ENCODE measurements at places on chromosomes 16 and 17.

DNA sequence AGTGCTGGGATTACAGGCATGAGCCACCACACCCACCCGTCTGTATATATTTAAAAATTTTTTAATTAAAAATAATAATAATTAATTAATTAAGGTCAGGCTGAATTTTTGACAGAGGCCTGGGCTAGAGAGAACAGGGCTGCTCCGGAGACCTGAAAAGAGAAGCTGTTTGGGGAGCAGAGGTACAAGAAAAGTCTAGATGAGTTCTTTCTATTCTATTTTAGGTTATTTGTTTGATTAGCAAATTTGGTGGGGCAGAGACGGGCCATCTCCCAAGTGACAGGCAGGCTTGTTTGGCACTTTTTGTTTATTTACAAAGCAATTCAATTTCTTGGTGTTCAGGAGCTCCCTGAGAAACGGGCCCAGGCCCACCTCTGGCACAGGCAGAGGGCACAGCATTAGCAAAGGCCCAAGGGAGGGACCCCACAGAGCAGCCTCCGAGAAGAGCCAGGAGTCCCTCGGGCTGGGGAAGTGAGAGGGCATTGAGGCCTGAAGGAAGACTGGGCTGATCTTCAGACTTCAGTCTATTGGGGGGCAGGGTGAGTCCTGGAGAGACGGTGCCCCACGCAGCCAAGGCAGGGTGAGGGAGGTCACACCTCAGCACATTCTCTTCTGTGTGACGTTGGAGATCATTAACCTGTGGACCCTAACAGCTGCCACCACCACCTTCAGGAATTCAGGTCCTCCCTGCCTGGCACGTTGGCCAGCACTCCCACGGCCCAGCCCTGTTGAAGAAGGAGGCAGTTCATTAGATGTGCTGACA lies 10.8 kb upstream of the RIPOR1 start:
- DNase-seq, result no peak

DNA sequence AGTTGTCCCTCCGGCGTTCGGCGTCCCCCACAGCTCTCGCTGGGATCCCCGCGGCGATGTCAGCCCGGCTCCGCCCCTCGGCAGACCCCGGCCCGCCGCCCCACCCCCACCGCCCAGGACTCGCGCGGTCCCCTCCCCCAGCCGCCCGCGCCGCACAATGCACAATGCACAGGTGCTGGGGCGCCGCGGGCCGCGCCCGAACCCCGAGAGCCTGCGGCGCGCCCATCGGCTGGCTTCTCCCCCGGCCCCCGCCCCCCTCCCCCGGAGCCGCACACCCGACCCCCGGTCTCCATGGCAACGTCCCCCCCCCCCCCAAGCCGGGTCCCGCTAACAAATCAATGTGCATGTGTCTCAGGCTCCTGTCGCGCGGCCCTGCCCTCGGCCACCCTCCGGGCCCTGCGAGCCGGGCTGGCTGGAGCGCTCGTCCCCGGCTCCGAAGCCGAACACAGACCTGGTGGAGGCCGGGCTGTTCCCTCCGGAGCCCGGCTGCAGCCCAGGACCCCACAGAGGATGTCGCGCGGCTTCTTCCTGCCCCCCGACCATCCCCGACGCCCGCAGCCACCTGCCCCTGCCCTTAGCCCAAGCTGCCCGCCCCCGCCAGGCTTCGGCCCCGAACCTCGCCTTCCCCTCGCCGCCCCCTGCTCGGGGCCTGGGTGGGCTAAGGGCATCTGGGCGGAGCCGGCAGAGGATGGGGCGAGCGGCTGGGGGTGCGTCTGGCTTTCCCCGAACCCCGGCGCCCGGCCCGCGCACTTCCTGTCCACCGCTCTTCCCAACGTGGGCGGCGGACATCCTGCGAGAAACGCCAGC lies 818 bp upstream of the CBX8 start:
- no peak for DNase-seq

DNA sequence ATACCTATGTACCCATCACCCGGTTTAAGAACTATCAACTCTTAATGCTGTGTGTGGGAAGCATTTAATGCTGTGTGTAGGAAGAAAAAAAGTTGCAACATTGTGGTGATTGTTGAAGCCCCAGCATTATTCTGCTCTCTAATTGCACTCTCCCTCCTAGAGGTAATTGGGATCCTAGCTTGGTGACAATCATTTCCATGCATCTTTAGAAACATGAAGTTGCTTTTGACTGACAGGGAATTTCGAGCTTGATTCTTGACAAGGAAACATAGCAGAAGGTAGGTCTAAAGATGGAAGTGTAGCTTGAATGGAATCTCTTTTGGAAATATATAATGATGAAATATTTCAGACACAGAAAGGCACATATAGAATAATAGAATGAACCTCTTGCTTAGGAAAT lies 27.3 kb downstream of the HEXIM2 start:
- DNase-seq, result no peak

DNA sequence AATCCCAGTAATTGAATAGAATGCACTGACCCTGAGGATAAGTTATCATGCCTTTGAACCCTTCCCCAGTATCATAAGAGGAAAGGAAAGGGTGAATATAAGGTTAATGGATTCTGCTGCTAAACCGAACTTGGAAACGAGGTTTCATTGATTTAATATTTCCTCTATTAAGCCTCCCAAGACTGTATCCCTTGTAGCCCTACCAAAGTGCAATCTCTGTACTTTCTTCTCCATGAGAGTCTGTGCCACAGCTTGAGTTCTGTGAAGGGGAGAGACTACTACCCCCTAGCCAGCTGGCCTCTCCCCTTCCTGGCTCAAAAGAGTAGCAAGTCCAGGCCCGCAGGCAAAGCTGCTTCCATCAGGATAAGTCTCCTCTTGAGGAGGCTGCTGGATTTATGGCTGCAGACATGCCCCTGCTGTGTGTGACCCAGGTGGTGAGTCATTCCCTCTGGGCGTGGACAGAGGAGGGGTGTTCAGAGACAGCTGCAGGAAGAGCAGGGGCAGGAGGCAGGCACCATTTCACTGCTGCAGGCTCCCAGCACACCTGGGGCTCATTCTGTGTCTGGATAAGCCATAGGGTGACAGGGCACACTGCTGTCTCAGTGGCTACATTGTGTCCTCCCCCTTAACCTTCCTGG lies 58.4 kb downstream of the TOM1L2 start:
- peak; percentile 33 for DNase-seq
